Brain pericyte (primary cell): ENCODE measurements at places on chromosomes 2 and 18.

GRCh38 chr2:29218071-29218470 lies 102.9 kb downstream of the CLIP4 start:
- no peak for DNase-seq

GRCh38 chr2:3142961-3143571 lies 234.6 kb downstream of the EIPR1 start:
- DNase-seq: no peak

- DNase-seq: no peak
These were observed 15.0 kb downstream of the ZC3H8 start for GRCh38 chr2:112239862-112240261.

GRCh38 chr2:205970348-205970747 lies 115.6 kb downstream of the INO80D start:
- no peak for DNase-seq

GRCh38 chr18:78595924-78596573 lies 383.6 kb upstream of the SALL3 start:
- DNase-seq: no peak

GRCh38 chr2:128695646-128696220 lies 377.1 kb upstream of the HS6ST1 start:
- no peak for DNase-seq

GRCh38 chr2:122804494-122804893 lies 1049.0 kb downstream of the TSN start:
- no peak for DNase-seq

DNA sequence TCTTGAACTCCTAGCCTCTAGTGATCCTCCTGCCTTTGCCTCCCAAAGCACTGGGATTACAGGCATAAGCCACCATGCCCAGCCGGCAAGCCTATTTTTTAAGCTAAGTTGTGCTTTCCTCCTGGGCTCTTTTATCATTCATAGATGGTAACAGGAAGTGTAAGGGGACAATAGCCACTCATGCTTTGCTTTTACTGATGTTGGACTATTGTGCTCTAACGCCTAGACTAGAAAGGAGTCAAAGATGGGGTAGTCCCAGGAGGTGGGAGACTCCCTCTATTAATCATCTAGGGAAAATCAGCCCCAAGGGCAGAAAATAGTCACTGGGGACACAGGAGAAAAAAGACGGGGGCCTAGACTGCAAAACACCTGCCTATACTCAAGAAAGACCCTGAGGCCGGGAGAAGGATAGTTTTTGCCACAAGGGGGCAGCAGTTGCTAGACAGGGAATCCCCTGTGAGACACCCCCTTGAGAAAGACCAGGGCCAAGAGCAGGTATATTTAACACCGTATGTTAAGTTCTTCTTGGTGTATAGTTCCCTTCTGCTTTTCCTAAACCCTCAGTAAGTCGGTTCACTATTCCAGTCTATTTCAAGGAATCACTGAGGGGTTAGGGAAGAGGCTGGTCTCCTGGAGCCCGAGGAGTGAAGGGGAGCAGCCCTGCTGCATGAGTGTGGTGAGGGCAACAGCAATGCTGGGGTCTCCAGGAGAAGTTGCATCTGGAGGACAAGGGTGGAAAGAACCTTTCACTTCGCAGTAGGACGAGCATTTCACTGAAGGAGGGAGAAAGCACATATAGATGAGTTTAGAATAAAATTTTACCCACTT lies 2.1 kb upstream of the CXCR1 start:
- no peak for DNase-seq

DNA sequence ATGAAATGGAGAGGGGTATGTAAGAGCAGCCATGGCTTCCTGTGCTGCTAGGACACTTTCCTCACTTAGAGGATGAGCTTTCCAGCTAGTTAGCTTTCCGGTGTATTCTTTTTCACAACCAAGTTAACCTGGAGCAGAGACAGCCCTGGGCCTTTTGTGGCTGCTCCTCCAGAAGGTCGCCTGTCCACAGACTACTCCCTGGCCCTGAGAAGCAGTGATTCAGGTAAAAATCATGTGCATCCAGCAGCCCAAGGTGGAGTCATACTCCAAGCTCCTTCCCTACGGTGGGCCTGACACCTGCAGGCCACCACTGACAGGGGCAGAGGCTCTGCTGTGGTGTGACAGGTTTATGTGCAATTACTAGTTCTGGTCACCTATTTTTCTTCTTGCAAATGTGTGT lies 187.2 kb downstream of the ANKRD30B start:
- DNase-seq: no peak

DNA sequence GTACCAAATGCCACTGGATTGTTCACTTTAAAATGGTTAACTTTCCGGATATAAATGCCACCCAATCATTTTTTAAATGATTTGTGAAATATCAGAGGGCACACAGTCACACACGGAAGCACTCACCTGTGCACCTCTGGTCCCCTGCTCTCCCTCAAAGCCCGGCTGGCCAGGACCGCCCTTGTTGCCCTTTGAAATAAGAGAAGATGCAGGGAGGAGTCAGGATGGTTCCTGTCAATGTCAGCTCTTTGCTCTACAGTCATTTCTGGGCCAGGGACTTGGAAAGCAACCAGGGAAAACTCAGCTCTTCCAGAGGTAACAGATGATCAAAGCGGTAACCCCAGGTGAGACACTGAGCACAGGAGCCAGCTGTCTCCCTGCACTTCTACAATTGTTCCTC lies 60.7 kb downstream of the COL6A3 start:
- DNase-seq: no peak

- DNase-seq: no peak
These were observed 326.5 kb upstream of the KLHL29 start for GRCh38 chr2:23058435-23058834.

- DNase-seq: no peak
These were observed 371.6 kb downstream of the RPRM start for GRCh38 chr2:153106802-153107477.

DNA sequence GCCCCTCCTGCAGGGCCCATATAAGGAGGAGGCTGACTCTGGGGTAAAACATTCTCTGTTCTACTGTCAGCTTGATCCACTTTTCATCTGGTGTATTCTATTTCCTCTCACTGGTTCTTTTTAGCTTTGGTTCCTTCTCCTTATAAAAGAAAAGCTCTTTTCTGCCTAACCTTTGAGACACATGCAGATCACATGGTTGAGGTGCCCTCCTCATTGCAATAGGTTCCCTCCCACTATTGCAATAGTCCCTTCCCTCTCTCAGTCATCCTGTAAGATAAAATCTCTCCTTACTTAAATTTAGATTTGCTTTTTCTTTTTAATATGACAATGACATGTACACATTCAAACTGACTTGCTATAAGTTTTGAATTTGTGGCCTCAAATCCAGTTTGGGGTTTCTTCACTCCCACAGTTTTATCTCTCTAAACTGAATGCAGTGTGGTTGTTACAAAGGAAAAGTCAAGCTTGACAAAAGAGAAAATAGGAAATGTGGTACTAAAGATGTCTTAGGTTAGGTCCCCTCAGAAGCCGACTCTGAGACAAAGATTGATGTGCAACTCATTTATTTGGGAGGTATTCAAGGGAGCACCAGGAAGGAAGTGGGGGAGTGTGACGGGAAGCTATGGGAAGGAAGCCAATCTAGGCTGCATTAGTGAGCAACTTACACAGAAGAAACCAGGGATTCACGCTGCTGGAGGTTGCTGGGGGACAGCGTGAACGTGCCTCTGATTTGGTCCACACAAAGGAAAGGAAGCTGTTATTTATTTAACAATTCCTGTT lies 127.6 kb upstream of the LINC00305 start:
- no peak for DNase-seq

- no peak for DNase-seq
These were observed 69.7 kb upstream of the BOD1L2 start for GRCh38 chr18:57077005-57077765.

- DNase-seq: no peak
These were observed 96.0 kb upstream of the ALPP start for GRCh38 chr2:232282508-232283055.

- DNase-seq: no peak
These were observed 69.7 kb upstream of the CTDP1 start for GRCh38 chr18:79609841-79610281.

DNA sequence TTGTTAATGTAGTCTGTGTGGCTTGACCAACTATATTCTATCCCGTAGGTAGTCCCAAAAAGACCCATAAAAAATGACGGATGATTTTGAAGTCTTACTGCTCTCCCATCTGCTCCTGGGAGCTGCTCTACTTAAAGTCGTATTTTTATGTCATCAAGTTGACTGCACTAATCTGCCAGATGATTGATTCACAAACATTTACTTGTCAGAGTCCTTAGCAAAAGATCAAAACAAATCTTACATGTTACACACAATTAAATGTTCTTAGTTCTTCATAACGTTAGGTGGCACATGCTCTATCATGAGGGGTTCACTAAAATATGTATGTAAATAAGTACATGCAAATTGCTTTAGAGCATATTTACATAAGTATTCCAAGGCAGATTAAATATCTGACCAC lies 498.3 kb upstream of the LRRTM4 start:
- DNase-seq: no peak

GRCh38 chr18:46672062-46672970 lies 15.3 kb upstream of the LOXHD1 start:
- no peak for DNase-seq

DNA sequence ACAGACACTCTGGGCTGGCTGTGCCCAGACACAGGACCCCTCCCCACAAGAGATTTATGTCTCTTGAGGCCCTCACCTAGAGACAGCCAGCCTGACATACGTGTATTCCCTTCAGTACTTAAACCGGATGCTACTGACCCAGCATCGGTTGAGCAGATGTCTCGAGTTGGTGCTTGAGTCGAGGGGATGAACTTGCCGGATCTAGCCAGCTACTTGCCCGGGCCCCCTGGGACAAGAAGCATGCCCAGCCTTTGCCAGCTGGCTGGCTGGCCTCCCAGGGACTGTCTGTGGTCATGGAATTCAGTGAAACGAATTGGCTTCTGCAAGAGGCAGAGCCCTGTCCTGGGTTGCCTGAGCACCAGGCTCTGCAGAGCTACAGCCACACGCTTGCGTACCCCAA lies 36.0 kb downstream of the DNMT3A start:
- no peak for DNase-seq

- DNase-seq: no peak
These were observed 9.1 kb downstream of the MPPE1 start for GRCh38 chr18:11899063-11899462.

DNA sequence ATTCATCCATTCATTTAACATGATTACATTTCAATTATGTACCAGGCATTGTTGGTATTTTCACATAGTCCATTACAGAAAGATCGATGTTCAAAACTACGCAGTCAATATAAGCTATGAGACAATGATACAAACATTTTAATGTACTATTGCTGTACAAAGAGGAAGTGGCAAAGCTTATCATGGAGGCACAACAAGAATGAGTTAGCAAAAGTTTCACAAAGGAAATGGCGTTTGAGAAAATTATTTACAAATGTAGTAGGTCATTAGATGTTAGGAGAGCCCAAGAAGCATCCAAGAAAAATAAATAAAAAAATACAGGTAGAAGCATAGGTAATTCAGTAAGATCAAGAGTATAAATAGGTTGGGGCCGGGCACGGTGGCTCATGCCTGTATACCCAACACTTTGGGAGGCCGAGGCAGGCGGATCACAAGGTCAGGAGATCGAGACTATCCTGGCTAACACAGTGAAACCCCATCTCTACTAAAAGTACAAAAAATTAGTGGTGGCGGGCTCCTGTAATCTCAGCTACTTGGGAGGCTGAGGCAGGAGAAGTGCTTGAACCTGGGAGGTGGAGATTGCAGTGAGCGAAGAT lies 1730.8 kb upstream of the CELF4 start:
- DNase-seq: no peak

DNA sequence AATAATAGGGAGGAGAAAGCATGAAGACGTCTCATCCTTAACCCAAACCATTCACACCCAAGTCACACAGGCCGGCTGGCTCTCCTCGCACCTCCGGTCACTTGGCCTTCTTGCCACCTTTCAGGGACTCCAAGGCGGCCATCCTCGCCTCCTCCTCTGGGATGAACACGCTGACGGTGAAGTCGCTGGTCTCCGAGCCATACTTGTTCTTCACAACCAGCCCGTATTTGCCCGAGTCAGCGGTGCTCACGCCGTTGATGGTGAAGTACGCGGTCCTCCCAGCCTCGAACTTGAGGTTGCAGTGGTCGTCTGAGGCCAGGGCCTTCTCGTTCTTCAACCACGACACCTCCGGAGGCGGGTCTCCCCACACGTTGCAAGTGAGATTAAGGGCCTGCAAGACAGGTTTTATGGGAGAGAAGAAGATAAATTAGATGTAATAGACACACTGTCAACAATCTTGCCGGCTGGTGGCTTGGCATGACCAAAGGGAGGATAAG lies 54.3 kb upstream of the LPIN2 start:
- DNase-seq: no peak

GRCh38 chr2:150389447-150389846 lies 98.0 kb downstream of the RND3 start:
- no peak for DNase-seq

DNA sequence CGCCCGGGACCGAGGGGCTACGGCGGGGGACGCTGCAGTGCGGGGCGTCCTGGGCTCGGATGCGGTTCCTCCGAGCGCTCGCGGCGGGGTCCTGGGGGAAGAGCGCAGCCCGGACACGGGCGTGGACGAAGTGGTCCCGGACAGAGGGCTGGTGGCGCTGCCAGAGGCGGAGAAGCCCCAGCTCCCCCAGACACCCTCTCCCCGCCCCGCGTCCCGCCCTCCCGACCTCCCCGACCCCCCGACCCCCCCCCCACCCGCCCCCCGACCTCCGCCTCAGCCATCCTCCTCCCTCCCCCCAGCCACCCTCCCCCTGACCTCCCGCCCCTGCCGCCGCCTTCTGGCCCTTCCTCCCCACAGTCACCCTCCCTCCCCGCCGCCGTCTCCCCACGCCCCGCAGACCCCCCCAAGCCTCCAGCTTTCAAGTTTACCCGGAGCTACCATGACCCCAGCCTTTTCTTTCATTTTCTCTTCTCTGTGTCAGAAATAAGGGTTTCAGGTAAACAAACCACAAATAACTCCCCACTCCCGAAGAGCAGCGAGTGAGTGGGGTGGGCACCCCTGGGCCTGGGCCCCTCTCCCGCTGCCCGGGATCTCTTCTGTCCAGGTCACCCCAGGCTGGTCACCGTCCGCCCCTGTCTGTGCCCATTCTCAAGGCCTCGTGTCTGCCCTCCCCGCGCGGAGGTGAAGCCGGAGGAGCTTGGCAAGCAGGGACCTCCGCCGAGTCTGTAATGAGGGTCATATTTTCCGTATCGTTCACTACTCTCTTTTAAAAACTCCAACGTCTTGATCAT lies 5.1 kb downstream of the NFATC1 start:
- DNase-seq: no peak

- no peak for DNase-seq
These were observed 9.8 kb downstream of the ADCY3 start for GRCh38 chr2:24910245-24910644.

GRCh38 chr2:25504266-25504665 lies 162.5 kb upstream of the DNMT3A start:
- no peak for DNase-seq

DNA sequence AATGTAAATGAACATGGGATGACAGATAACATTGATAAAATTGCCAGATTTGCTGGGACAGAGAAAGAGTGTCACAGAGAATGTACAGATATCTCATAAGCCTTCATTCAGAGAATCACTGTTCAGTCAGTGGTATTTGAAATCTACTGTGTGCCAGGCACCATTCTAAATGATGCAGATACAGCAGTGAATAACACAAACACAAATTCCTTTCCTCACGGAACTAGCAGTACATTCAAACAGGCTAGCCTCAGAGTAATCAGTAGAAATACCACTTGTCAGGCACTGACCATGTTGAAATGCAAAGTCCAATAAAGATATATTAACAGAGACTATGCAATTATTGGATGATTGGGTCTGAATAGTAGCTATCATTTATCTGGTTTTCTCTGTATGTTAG lies 211.0 kb downstream of the RDH14 start:
- DNase-seq: no peak
